Posterior cingulate gyrus (tissue), 11 donors: ENCODE measurements at places on chromosomes 12 and 14.

DNA sequence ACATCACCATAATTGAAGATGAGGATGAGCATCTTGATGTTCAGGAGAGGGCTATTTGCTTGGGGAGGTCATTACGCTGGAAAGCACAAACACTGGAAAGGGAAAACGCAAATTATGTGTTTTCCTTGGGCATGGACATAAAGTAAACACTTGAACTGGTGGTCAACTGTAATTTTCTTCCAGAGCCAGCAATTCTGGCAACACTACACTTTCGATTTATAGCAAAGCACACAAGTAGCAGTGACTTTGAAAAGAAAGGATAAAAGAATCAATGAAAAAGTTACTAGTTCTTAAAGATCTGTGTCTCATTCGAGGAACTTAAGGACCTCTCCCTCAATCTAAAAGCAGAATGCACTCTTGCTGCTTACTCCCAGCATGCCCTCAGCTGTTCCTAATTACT lies 2.2 kb downstream of the CLEC14A start:
- no peak for DNase-seq

GRCh38 chr12:51339750-51340149 lies 6.7 kb downstream of the CELA1 start:
- no peak for DNase-seq

DNA sequence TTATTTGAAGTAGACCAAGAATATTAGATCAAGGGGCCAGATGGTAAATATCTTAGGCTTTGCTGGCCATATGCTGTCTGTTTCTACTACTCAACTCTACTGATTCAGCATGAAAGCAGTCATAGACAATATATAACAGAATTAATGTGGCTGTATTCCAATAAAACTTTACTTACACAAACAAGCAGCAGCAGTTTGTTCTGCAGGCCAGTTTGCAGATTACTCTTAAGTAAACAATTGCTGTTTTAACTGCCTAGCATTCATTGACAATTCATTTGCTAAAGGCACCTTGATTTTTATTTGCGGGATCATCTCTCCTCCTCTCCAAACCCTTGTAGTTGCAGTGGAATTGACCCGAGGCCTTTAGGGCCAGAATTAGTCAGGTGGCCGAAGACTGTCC lies 94.1 kb upstream of the GARIN6 start:
- no peak for DNase-seq

DNA sequence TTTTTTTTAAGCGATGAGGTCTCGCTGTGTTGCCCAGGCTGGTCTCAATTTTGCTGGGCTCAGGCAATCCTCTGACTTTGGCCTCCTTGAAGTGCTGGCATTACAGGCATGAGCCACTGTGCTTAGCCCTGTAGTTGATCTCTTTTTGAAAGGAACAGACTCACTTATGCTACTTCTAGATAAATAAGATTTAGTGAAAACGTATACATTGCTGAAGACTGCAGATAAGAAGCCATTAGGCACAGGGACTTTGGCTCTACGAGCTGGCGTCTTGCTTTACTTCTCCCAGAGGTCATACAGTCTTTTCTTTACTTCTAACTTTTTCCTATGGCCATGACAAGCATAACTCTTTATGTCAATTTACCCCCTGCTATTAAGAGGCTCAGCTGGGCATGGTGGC lies 9.4 kb downstream of the PTGR2 start:
- DNase-seq, result no peak

DNA sequence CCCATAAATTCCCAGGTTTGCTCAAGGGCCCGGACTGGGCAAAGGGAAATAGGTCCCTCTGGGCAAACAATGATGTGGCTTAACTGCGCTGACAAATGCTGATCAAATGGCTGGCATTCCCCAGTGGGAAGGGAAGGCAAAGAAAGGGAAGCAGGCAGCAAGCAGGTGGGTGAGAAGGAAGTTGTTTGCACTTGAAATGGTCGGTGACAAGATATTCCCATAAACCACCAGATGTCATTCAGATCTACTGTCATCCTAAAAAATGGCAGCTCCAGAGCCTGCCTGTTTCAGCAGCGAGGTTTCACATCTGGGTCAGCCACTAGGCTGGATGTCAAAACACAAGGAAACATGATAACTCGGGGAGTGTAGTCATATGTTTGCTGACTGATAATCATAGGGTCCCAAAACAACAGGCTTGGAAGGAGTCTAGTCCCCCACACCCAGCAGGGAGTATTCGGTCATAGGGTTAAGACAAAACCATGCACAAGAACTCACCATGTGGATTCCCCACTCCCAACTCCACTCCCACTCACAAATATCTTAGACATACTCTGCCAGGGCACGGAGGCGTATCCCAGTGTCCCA lies 37.9 kb upstream of the MDM1 start:
- DNase-seq, result no peak

DNA sequence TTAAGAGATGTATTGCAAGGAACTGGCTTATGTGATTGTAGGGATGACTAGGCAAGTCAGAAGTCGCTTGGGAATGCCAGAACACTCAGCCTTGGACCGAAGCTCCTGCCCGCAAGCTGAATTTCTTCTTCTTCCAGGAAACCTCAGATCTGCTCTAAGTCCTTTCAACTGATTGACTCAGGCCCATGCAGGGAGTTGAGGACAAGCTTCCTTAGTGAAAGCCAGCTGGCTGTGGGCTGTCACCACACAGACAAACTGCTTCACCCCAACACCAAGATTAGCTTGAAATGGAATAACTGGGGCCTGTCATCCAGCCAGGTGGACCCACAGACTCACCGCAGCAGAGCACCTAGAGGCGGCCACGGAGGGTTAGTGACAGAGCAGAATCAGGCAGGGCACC lies 24.7 kb downstream of the BDKRB2 start:
- DNase-seq, result no peak
